Stimulated activated CD4-positive, alpha-beta T cell treated with anti-CD3 and anti-CD28 coated beads, Interleukin-15, amount 100 ng/mL, for 24 hours (primary cell): ENCODE measurements at places on chromosomes 6 and 20.

DNA sequence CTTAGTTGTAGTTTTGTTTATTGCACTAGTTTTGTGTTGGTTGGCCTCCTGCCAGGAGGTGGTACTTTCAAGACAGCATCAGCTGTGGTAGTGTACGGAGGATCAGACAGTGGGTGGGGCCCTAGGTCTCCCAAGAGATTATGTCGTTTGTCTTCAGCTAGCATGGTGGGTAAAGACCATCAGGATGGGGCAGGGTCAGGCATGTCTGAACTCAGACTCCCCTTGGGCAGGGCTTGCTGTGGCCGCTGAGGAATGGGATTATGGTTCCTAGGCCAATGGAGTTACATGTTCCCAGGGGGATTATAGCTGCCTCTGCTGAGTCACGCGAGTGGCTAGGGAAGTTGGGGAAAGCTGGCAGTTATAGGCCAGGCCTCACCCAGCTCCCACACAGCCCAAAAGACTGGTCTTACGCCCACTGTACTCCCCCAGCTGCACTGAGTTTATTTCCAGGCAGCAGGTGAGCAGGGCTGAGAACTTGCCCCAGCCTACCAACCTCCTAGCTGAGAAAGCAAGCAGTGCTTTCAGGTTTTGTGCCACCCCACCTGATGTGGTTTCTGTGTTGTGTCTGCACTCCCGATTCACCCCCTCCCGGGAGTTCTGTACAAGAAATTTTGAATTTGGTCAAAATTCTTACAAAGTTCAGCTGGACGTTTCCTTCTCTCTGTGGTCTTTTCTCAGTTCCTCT, 24.7 kb downstream of the ZSCAN31 start:
- no peak for DNase-seq

DNA sequence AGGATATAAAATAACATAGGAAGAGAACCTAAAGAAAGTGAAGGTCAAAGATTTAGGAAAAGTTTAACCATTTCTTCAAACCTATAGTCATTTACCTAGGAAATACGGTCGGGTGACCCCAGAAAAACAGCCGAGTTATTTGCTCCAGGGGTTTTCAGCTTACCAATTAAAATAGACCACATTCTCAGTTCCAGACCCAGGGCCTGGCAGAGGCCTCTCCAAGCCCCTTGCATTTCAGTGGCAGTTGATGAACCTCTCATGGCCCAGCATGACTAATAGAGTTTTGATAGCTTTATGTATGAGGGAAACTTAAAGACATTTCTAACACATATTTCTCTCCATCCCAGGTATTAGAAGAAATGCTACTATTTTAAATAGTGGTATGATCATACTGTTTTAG, 113.5 kb downstream of the OGFRL1 start:
- DNase-seq, result no peak

- no peak for DNase-seq
These were observed 189.1 kb downstream of the TBX18 start for GRCh38 chr6:84575264-84575663.

DNA sequence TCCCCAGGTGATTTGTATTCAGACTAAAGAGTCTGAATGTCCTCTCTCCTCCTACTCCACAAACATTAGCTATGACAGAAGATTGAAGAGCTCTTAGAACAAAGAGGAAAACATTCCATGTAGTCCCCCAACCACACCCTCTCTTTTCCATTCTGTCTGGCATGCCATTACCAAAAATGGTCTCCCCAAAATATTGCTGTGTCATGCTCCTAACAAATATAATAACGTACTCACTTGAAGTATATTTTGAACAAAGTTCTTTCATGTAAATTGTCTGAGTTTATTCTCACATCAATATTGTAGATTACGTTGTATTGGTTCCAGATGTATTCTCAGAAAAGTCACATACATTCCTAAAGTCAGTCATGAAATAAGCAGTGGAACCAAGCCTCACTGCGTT, 467.3 kb upstream of the IRAK1BP1 start:
- DNase-seq, result no peak

DNA sequence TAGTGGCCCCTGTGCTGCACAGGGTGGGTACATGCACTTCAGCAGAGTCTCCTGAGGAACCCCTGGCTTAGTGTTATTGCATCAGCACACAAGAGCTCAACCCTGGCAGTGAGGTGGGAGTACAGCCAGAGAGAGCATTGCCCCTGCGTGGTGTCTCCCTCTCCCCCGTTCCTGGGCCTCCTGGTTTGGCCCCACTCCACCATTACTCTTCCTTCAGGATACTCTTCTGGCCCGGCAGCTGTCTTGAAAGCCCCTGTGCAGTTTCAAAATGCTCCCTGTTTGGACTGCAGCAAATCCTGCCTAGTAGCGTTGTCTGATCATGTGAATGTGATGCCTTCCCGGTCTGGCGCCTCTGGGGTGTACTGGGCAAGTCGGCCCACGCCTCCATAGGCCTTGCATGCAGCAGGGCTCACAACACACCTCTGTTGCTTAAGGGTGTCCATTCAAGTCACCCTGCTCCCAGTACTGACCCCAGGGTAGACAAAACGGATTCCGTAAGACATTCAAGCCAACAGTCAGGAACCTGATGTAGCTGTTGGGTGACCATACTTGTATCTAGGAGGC, 32.1 kb downstream of the TXNDC5 start:
- DNase-seq, result no peak

GRCh38 chr20:33132513-33133372, 35.2 kb upstream of the BPIFA2 start:
- no peak for DNase-seq

GRCh38 chr6:98946266-98946878, 1.4 kb downstream of the FBXL4 start:
- no peak for DNase-seq

DNA sequence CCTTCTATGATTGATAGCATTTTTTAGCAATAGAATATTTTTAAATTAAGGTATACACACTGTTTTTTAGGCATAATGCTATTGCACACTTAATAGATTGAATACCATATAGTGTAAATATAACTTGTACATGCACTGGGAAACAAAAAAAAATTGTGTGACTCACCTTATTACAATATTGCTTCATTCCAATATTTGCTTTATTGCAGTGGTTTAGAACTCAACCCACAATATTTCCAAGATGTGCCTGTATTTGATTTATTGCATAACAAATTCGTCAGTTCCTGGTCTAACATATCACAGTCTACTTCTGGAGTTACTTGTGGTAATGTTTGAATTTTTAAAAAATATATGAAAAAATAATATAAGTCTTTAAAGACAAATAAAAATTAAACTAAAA, 41.9 kb upstream of the DEFB112 start:
- DNase-seq, result no peak

DNA sequence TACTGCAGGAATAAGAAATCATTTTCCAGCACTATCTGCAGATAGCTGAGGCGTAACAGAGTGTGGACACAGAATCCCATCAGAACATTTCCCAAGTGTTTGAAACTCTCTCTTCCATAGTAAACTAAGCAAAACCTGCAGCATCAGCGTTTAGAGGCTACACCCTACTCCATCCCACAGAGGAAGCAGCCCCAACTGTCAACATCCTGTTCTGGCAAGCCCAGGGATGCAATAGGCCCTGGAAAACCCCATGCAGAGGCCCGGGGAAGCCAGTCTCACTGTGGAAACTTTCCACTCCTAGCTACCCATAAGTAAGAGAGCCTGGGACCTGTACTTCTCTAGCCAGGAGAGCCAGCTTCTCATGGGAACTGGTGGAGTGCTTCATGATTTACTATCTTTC, 129.4 kb downstream of the LY86 start:
- DNase-seq, result no peak

DNA sequence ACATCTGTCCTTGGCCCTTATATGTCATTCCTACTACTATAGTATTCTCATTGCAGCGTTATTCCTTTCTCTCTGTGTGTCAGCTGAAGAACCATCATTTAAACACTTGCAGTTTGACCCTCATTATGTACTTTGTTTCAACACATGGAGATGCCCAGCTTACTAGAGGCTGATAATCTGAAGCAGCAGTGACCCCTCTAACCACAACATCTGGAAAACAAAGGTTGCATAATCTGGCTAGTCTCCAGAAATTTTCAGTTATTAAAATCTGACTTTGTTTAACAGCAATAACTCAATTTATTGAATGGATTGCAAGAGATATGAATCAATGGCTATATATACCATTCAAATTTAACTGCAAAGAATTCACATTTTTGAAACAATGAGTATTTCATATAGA, 6.6 kb upstream of the PHIP start:
- DNase-seq, result no peak

- DNase-seq, result peak; percentile 93
These were observed 391 bp downstream of the MAPRE1 start for GRCh38 chr20:32819992-32820697.
